ENCODE measurements at places on chromosomes 1 and 21.

GRCh38 chr1:93081716-93082115, 2.6 kb downstream of the MTF2 start:
- no peak for DNase-seq

- DNase-seq, result no peak
Measured at GRCh38 chr1:181038399-181038873, 4.7 kb downstream of the MR1 start.

GRCh38 chr1:106780806-106781569, 275.5 kb upstream of the PRMT6 start:
- DNase-seq, result no peak

DNA sequence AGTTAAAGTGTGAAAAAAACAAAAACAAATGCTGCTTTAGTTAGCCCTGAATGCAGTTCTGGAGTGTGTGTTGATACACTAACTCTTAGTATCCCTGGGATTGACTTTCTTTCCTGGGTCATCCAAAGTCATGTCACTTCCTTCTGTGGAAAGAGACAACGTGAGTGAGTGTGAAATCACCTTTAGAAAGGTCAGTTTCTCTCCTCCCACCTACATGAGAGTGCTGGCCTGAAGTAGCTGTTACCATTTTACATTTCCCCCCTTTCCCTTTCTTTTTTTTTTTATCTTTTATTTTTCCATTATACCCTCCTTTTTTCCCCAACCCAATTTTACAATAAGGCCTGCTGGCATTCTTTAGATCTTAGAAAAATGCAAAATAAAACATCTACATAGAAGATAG, 55.2 kb downstream of the CENPF start:
- DNase-seq, result no peak

GRCh38 chr1:162680419-162681121, 48.3 kb downstream of the DDR2 start:
- DNase-seq, result no peak

DNA sequence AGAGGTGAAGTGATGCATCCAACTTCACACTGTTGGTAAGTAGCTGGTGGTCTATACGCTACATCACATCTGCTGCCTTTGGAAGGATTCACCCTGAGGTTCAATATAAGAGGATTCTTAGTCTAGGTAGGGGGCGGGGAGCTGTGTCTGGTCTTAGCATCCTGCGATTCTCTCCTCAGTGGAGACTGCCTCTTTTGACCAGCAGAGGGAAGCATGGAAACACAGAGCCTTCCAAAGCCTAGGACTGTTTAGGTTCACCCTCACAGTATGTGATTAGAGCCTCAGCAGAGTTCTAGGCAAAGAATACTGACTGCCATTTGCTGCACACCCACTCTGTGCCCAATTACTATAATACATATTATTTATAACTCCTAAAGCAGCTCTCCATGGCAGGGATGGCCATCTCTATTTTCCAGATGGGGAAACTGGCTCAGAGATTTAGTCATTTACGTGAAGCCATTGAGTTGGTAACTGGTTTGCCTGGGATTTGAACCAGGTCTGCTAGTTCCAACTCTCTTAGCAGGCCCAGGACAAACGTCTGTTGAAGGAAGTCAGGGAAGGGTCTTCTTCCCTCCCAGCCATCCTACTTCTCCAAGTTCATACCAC, 28.9 kb upstream of the EFCAB14 start:
- no peak for DNase-seq

DNA sequence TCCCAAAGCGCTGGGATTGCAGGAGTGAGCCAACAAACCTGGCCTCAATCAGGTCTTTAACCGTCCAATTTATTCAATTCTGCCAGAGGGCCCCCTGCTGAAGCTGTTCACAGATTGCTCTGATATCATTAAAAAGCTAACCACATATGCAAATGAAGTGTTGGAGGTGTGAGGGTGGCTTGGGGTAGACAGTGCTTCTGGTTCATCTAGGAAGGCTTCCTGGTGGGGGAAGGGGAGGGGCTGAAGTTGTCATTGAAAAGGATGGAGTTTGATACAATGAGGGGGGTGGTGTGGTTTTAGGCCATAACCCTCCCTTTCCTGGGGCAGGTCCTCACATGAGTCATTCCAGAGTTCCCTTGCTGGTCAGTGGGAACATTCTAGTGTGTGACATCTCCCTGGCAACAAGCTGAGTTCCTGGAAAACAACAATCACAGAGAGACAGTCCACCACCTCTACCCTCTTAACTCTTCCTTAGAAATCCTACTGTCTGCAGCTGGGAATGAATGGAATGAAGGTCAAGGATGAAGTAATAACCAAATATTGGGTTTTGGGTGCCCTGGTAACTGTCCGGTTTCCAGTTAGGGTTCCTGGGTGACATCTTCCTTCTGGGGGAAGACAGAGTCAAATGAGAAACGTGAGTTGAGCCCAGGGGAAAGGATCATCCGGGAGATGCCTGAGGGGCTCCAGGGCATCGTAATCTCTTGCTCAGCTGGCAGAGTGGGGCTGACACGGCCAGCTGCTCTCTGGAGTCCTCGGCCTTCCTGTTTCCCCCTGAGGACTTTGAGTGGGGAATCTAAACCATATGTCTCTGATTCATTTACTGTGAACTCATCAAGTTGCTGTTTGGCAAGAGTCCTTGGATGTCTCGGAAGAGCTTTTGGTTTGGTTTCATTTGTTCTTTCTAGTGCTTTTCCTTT, 32.2 kb downstream of the BATF3 start:
- no peak for DNase-seq

- DNase-seq, result no peak
Measured at GRCh38 chr1:53600561-53600960, 138.4 kb downstream of the GLIS1 start.

- DNase-seq, result no peak
Measured at GRCh38 chr1:225454733-225455132, 26.9 kb upstream of the LBR start.

GRCh38 chr1:236395947-236396664, 2.0 kb downstream of the EDARADD start:
- DNase-seq, result no peak

DNA sequence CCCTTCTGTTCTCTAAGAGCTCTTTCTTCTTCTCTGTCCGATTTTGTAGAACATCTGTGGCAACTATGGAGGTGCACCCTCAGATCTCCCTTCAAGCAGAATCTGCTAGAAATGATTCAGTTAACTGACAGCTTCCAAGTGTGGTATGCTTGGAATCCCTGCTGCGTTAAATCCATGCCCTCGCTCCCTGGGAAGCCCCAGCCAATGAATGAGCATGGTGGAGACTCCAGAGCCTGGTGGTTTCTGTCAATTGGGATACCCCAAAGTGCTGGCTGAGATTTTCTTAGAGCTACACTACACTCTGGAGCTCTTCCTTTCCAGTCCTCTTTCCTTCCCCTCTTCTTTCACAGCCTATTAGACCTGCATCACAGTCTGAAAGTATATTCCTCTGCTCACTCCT, 116.3 kb upstream of the C1orf21 start:
- no peak for DNase-seq

DNA sequence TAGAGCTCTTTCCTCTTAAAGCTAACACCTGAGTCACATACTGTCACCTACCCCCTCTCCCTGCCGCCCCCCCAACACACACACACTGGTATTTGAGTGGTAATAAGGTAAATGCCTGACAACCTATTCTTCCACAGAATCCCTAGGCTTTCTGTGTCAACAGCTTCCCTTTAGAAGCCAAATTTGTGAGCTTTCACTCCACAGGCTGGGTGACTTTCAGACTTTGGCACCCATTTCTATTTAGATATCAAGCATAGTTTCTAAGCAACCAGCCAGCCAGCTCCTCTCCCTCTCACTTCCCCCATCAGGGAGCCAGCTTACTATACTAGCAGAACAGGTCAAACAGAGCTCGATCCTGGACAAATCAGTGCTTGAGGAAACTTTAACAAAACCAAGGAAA, 3.2 kb upstream of the C1orf74 start:
- DNase-seq, result no peak

- DNase-seq, result no peak
Measured at GRCh38 chr21:41847066-41847804, 31.9 kb downstream of the PRDM15 start.

- DNase-seq, result no peak
Measured at GRCh38 chr21:37582590-37582989, 216.0 kb downstream of the DYRK1A start.

GRCh38 chr1:230292689-230293389, 133.3 kb downstream of the PGBD5 start:
- no peak for DNase-seq

- no peak for DNase-seq
Measured at GRCh38 chr1:190475421-190476141, 2.1 kb downstream of the BRINP3 start.

DNA sequence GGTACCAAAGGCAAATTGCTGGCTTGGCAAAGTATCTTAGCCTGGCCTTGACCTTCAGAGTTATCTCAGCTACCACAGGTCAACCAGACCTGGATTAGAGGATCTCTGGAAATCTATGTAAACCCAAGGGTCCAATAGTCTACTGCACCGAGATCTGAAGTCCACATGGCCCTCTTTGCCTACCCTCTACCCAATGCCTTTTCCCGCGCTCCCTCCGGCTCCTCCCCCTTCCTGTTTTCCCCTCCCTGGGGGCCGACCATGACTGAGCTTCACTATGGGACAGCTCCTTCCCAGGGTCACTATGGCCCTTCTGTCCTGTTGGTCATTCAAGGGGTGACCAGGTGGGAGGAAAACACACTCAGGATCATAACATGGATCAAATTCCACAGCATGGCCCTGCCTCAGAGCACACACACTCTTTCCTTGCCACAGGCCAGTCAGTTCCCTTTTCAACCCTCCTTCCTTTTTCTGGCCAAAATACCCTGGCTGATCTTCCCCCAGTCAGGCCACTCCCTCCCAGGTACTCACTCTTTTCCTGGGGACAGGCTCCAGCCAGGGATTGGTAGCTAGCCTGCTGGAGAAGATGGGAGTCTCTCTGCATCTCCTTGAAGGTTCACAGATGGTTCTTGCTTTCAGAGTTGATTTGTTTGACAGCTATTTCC, 19.1 kb upstream of the TMEM183A start:
- DNase-seq, result no peak

DNA sequence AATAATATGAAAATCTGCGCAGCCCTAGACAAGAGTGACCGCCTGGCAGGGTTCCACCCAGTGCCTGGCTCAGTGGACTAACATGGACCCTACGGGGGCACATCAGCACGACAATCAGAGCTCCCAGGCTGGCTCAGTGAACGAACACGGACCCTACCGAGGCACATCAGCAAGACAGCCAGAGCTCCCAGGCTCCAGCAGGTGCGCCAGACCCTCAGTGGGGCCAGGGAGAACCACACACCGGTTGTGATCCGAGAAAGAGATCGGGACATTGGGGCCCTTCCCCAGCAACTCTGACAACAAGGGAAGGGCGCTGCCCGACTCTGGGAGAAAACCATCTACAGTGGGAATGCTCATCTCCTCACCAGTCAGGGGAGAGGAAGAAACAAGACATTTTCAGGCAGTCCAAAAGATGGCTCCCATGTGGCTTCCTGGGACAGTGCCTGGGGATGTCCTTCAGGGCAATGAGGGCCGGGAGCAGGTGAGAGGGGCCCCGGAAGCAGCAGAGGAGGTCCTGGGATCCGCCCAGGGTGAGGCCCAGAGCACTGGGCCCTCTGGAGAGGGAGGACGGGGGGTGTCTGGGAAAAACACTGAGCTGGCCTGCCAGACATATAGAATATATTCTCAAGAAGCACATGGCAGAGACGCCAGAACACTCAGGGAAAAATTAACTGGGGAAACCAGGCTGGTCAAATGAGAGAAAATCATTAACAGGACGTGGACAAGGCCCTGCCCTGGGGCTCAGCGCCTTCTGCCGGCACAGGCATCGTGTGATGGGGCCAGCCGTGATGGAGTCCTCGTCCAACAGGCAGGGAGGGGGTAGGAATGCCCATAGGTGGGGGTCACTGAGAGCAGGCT, 4.8 kb downstream of the ARHGEF16 start:
- DNase-seq, result no peak

DNA sequence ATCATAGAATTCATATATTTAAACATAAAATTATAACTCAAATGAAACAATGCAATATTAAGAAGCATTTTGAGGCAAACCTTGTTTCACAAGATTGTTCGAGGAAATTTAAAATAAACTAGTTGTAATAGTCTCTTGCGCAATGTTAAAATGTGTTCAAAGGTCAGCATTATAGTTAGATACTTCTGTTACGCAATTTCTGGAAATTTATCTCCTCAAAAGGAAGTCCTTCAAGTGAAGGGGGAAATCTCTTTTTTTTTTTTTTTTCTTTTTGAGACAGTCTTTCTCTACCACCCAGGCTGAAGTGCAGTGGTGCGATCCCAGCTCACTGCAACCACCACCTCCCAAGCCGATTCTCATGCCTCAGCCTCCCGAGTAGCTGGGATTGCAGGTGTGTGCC, 52.1 kb downstream of the FMO4 start:
- no peak for DNase-seq

DNA sequence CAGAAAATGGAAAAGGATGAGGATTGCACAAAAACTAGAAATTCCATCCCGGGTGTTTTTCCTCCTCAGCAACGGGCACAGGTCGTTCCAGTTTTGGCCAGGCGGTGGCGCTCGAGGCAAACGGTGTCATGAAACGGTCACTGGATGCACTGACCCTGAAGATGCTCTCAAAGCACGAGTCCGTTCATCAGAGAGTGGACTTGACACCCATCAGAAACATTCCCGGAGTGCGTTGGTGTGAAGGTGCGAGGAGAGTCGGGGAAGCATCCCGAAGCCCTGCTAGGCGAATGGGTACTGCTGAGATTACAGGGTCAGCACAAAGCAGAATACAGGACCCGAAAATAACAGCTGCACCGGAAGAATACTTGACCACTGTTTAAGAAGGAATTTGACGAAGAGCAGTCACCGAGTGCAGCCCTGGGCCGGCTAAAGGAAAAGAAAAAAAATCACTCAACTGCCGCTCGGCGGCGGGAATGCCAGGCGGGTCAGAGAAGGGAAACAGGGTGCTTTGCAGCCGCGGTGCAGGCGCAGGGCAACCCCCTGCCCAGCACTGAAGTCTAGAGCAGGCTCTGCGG, 71.7 kb upstream of the ETS2 start:
- DNase-seq, result peak; percentile 69

DNA sequence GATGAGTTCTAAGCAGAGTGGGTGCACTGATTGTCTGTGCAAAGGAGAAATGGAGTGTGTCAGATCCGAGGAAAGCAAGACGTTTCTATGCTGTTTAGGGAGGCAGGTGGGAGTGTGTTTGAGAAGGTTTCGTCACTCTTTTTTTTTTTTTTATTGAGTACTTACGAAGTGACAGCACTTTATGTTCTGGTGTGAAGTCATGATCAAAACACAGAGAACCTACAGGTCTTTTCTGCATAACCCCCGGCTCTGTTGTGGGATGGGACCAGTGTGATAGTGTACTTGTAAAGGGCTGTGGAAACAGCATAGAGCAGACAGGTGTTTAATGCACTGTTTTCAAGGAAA, 26.7 kb downstream of the MIA3 start:
- DNase-seq, result no peak

GRCh38 chr1:228081578-228082213, 812 bp upstream of the ARF1 start:
- DNase-seq, result no peak

GRCh38 chr1:10948463-10948775, 64.0 kb upstream of the TARDBP start:
- no peak for DNase-seq

DNA sequence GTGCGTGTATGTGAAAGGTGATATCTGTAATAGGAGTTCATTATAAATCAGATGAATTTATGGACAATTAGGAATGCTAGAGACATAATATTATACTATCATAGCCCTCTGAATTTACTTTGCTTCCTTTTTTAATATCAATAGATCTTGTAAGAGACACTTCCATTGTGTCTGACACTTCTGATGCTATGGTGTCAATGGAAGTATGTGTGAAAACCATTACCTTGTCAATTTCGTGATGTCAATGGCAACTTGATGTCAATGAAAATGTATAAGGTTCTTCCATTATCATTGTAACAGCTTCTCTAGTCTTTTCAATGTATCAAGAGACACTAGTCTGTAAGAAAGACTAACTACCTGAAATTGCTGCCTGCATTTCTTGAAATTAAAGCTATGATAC, 296.8 kb upstream of the DPYD start:
- no peak for DNase-seq

Data from activated naive CD4-positive, alpha-beta T cell (primary cell).